ENCODE measurements at places on chromosomes 7 and 10.

DNA sequence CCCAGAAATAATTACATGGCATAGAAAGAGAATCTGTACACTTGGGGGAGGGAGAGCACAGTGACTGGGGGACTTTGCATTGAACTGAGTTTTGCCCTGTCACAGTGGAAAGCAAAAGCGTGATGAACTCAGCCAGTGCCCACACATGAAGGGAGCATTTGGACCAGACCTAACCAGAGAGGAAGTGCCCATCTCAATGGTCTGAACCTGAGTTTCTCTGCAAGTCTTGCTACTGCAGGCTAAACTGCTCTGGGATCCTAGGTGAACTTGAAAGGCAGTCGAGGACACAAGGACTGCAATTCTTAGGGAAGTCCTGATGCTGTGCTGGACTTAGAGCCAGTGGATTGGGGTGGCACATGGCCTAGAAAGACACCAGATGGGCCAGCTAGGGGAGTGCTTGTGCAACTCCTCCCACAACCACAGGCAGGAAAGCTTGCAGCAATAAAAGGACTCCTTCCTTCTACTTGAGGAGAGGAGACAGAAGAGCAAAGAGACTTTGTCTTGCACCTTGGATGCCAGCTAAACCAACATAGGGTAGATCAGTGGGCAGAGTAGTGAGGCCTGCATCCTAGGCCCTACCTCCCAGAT lies 259.0 kb downstream of the GRM8 start:
- no peak for DNase-seq

DNA sequence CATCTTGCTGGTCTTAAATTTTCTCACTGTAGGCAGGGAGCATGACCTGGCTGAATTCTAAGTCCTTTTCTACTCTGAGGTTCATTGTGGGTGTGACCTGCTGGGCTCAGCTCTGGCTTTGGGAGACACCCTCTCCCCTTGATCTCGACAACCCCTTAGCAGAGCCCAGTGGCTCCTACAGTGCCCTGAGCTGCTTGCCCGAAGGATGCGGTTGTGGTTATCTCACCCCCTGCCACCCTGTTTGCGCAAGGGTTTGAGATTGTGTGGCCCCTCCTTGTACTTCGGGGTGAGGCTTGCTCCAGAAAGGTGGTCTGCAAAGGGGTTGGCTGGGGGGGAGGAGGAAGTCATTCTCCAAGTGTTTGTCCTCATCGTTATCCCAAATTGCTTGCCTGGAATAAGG lies 55.3 kb downstream of the TCF7L2 start:
- DNase-seq: no peak

DNA sequence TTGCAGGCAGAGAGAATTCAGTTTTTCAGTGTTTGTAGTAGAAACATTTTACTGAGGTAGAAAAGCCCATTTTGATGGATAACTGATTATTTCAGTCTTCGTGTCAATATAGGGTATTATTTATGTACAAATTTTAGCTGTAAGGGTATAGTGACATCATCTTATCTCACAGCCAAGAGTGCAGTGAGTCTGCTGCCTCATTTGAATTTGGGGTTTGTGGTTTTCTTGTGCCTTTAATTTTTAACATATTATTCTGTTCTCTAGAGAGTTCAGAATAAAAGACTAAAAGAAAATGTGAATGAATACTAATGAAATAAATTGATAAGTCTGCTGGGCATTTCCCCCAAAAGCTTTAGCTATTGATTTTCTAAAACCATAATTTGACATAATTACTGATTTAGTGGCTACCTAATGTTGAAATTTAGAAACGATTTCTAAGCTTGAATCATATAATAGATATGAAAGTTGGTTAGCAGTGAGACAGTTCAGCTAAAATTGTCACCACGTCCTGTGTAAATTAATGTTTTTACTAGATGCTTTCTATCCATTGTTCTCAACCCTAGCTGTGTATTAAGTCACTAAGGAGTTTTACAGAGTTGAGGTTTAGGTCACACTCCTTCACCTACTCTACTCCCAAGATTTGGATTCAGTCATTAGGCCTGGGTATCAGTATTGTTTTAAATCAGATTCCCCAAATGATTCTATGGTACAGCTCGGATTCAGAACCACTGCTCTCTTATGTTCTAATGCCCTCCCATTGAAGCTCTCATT lies 37.3 kb downstream of the ACADSB start:
- DNase-seq: no peak

GRCh38 chr10:31885971-31886370 lies 42.7 kb downstream of the ARHGAP12 start:
- DNase-seq: no peak

DNA sequence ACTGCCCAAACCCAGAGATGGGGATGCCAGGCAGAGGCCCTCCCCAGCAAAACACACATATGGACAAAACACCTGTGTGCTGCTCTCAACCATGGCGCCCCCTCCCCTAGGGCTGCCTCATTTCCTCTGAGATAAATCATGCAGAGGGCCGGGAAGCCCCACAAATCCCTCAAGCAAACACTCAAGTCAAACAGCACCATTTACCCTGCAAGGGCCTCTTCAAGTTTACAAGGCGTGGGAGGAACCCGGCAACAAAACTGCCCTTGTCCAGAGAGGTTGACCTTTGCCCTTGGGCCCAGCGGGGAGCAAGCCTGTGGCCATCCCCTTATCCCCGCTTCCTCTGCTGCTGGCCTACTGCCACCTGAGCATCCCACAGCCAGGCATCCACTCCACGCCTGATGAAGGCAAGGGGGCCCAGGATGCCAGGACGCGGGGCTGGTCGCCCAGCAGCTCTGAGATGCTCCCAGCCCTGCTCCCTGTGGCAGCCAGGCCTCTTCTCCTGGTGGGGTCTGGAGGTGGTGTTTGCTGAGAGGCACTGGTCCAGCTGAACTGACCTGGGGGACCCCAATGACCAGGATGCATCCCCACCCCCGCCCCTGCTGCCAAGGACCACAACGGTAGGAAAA lies 77.4 kb downstream of the DLG5 start:
- DNase-seq: no peak

DNA sequence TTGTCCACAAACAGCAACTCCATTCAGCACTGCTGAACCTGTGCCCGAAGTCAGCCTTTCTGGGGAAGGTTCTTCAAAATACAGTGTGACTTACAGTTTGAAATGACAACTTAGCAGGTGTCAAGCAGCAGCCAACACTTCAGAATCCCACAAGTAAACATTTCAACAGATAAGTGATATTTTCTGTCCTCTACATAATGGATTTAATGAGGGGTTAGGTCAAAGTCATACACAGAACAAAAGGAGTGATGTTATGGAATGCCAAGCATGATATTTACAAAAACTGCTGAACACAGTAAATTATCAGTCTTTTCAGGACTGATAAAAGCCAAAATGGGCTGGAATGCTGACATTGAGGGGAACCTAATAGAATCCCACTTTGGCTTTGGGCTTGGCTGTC lies 77.6 kb upstream of the JAZF1 start:
- no peak for DNase-seq

DNA sequence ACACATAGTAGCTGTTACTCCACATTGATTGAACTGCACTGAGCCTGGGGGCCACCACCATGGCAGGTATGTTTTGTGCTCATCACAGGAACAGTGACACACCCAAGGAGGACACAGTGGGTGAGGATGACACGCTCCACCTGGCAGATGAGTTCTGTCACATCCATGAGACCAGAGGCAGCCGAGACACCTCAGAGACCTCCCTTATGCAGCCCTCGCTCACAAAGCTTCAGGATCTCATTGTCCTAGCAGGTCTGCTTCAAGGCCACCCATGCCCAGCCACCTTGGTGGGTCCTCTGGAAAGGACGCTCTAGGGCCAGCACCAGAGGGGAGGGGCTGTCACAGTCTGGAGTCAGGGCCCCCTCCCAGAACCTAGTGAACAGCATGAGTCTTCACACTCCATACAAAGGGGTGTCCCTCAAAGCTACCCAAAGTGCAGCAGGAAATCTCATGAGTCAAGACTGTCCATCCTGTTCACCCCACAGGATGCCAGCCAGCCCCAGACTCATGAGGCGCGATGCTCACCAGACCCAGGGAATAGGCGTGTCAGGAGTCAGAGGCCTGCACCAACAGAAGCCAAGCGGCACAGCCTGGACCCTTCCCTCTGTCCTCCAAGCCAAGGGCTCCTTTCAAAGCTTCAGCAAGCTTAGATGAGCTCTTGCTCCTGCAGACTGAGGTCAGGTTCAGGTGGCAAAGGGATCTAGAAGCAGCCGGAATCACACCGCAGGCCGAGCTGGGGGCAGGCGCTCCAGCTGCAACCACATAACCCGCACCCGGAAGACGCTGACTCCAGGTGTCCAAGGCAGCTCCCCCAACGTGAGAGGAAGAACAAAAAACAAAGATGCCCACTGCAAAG lies 9.6 kb downstream of the FAM53B start:
- no peak for DNase-seq

DNA sequence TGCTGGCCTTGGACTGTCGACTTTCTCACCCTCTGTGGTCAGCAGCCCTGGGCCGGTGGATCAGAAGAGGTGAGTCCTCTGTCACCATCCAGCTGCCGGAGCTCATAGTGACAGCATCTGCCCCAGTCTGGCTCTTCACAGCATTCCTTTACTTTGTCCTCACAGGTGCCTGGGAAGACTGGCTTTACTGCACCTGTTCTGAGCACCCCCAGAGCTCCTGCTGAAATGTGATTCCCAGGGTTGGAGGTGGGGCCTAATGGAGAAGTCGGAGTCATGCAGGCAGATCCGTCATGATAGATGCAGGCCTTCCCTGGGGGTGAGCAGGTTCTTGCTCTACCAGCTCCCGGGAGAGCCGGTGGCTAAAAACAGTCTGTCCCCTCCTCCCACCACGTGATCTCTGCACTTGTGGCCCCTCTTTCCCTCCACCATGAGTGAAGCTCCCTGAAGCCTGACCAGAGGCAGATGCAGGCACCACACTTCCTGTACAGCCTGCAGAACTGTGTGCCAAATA lies 171.5 kb downstream of the ZMYND11 start:
- DNase-seq: no peak

DNA sequence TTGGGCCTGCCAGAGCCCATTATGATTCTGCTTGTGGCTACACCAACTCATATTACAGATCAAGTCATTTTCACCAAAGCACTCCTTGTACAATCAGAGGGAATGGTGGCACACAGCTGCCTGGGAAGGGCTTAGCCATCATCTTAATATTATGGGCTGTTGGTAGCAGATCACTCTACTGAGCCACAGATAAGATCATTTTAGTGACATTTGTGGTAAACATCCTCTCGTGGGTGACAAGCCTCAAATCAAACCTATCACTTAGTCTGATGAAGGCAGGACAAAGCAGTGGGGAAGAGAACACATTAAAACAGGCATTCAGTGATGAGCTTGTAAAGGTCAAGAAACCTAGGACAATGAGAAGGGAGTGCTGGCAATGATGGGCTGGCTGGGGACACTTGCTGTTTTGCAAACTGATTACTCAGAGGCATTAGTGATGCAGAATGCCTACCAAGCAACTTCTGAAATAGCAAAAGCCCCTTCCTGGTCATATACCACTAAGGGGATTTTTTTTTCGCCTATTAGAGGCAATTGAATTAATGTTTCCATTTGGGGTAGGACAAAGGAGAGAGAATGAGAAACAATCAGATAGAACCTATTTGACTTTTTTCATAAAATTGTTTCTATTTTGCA lies 137.5 kb upstream of the WDR11 start:
- no peak for DNase-seq

- no peak for DNase-seq
Measured at GRCh38 chr10:123101872-123102271, 33.9 kb upstream of the HMX3 start.

DNA sequence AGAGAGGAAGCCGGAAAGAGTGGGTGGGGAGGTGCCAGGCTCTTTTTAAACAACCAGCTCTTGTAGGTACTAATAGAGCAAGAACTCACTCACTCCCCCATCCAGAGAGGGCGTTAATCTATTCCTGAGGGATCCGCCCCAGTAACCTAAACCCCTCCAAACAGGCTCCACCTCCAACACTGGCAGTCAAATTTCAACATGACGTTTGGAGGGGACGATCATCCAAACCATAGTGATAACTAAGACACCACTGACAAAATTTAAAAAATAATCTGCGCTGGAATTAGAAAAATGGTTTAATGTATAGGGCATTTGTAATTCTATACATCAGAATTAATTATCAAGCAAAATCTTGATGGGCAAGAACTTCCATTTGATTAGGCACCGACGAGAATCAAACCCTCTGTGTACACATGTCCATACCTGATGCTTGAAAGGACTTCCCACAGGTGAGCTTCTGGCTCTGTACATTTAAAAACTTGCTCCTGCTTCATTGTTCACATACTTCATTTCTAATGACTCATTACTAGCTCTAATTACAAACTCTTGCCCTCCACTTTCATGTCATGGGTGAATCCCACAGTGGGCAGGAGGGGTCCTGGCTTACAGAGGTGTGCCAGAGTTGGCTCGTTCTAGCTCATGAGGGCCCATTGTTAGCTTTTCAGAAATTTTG lies 20.6 kb upstream of the KDM7A start:
- no peak for DNase-seq

- peak; percentile 9 for DNase-seq
Measured at GRCh38 chr7:70856901-70857630, 274.9 kb upstream of the GALNT17 start.

- DNase-seq: no peak
Measured at GRCh38 chr7:87499494-87499893, 24.0 kb upstream of the ABCB4 start.

- no peak for DNase-seq
Measured at GRCh38 chr7:113263749-113264148, 145.4 kb upstream of the SMIM30 start.

GRCh38 chr10:113041841-113042750 lies 92.0 kb downstream of the TCF7L2 start:
- DNase-seq: no peak

DNA sequence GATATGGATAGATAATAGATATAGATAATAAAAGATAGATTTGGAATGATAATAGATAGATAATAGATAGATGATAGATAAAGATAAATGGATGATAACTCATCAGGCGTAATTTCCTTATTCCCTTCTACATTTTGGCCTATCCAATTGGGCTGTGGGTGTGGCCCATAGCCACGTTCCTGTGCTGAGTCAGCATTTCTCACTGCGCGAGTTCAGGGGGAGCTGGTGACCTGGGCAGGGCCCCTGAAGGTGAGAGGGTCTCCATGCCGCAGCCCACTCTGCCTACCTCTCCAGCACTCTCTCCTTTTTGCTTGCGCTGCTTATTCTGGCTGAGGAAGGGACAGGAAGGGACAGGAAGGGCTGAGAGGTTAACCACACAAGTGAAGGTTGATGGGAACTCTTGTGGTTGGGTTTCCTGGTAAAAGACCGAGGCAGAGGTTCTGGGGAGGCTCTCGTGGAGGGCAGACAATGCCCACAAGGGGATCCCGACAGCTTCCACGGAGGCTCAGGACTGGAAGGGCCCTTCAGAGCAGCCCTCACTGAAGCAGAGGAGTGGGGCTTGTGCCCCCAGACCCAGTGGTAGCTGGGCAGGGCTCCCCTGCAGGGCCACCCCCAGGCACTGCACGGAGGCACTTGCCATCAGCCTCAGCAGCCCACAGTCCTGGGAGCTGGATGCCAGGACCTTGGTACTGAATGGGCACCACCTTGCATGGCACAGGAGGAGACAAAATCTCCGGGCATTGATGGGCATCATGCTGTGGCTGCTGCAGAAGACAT lies 247.3 kb upstream of the PITRM1 start:
- DNase-seq: no peak

DNA sequence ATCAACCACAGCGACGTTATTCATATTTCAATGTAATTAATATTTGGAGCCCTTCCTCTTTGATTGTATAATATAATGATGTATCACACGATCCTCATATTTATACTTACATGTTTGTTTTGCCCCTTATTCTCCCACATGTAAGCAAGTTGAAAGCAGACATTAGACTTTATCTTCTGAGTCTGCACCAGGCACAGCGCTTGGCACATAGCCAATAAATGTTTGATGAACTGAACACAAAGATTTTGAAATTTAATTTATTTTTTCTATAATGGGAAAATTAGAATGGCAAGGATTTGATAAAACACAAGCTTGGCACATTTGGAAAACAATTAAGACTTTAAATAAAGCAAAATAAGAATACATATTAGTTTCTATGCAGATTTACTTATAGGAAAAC lies 31.6 kb downstream of the ZFAND4 start:
- no peak for DNase-seq

All from stimulated activated CD4-positive, alpha-beta T cell treated with anti-CD3 and anti-CD28 coated beads, TNF-alpha, amount 100 ng/mL, for 4 hours (primary cell).